ENCODE measurements at places on chromosomes 1 and 21. TPM values are rescaled to one million over a fixed set of nuclear protein-coding genes. Genes with fewer than 3 reads are reported as not detected.

Gene CD48
- 336 TPM for total RNA-seq

Gene SELL
- 129 TPM for total RNA-seq

Gene DESI2
- 35.1 TPM for total RNA-seq

Gene ALX3
- total RNA-seq = not detected

Gene VSIG8
- not detected for total RNA-seq

Gene SLC25A34
- 1.1 TPM for total RNA-seq

Gene FAM163A
- not detected for total RNA-seq

Data from activated T-cell treated with anti-CD3 and anti-CD28 coated beads, Interleukin-2, amount 50 U/mL, for 4 hours (primary cell).